Motor neuron (in vitro differentiated cells): ENCODE measurements at places on chromosomes 2 and 18. TPM values are rescaled to one million over a fixed set of nuclear protein-coding genes. Genes with fewer than 3 reads are reported as not detected.

The SUPT7L gene
- total RNA-seq: 35.5 and 36.9 TPM in 2 replicates

The LRP1B gene
- total RNA-seq: 0.41 and 0.54 TPM in 2 replicates

The ST8SIA3 gene
- 0.42 TPM in 1 of 2 replicates, not detected in the other for total RNA-seq

The CABYR gene
- 7.8 and 8.7 TPM in 2 replicates for total RNA-seq

The ITGAV gene
- 12.2 and 13.6 TPM in 2 replicates for total RNA-seq

The PROKR1 gene
- 0.18 and 0.26 TPM in 2 replicates for total RNA-seq

The ACOXL gene
- 0.57 and 0.73 TPM in 2 replicates for total RNA-seq

The ADCY3 gene
- total RNA-seq: 23.9 and 24.8 TPM in 2 replicates

The OLA1 gene
- total RNA-seq: 125 and 138 TPM in 2 replicates

The RPRM gene
- total RNA-seq: 36.6 and 45.5 TPM in 2 replicates

The OXER1 gene
- 0.11 and 0.31 TPM in 2 replicates for total RNA-seq

The POTEI gene
- 0.09 and 0.96 TPM in 2 replicates for total RNA-seq

The SERPINB7 gene
- total RNA-seq: 0.27 TPM in 1 of 2 replicates, not detected in the other

The MDH1B gene
- total RNA-seq: 5.1 TPM in 2 replicates

The DOK1 gene
- 3.0 and 3.5 TPM in 2 replicates for total RNA-seq

The LYPD6 gene
- 2.8 and 3.6 TPM in 2 replicates for total RNA-seq

The UGT1A4 gene
- total RNA-seq: 0.08 TPM in 1 of 2 replicates, not detected in the other

The SLC5A7 gene
- 57.4 and 70.0 TPM in 2 replicates for total RNA-seq

The CRYGD gene
- total RNA-seq: not detected in 2 replicates

The TUBA4B gene
- total RNA-seq: 0.14 TPM in 1 of 2 replicates, not detected in the other

The RAB17 gene
- 0.33 and 0.38 TPM in 2 replicates for total RNA-seq

The NEU2 gene
- 0.77 TPM in 1 of 2 replicates, not detected in the other for total RNA-seq

The AGBL5 gene
- 26.9 and 31.5 TPM in 2 replicates for total RNA-seq

The LOXHD1 gene
- 0.05 and 0.26 TPM in 2 replicates for total RNA-seq

The NLRC4 gene
- 0.27 and 0.33 TPM in 2 replicates for total RNA-seq

The FSHR gene
- total RNA-seq: 0.10 TPM in 1 of 2 replicates, not detected in the other

The SULT1C4 gene
- total RNA-seq: 0.64 and 1.1 TPM in 2 replicates

The SOX11 gene
- total RNA-seq: 8.3 and 22.7 TPM in 2 replicates

The EHD3 gene
- total RNA-seq: 22.7 and 22.8 TPM in 2 replicates

The TMEM150A gene
- total RNA-seq: 4.0 and 5.1 TPM in 2 replicates

The NEUROD1 gene
- 0.96 TPM in 1 of 2 replicates, not detected in the other for total RNA-seq

The CFC1 gene
- total RNA-seq: 82.8 and 99.9 TPM in 2 replicates

The RAB27B gene
- total RNA-seq: 8.0 and 10.7 TPM in 2 replicates

The ICA1L gene
- total RNA-seq: 15.2 and 15.9 TPM in 2 replicates

The OR6B2 gene
- total RNA-seq: 0.56 TPM in 1 of 2 replicates, not detected in the other

The RBM45 gene
- 9.4 and 11.0 TPM in 2 replicates for total RNA-seq

The MC5R gene
- total RNA-seq: not detected in 2 replicates

The PRKAG3 gene
- total RNA-seq: not detected in 2 replicates

The CYP27C1 gene
- total RNA-seq: 2.0 and 2.4 TPM in 2 replicates

The EPHA4 gene
- 15.8 and 16.3 TPM in 2 replicates for total RNA-seq

The SEMA4C gene
- total RNA-seq: 24.6 and 25.0 TPM in 2 replicates

The HNMT gene
- total RNA-seq: 1.3 and 2.1 TPM in 2 replicates

The CROCC2 gene
- 1.9 and 3.4 TPM in 2 replicates for total RNA-seq

The ARHGAP28 gene
- total RNA-seq: 5.4 and 7.2 TPM in 2 replicates

The GEN1 gene
- 7.6 and 8.2 TPM in 2 replicates for total RNA-seq

The IL37 gene
- not detected in 2 replicates for total RNA-seq

The LINC00305 gene
- not detected in 2 replicates for total RNA-seq

The CCDC141 gene
- total RNA-seq: under 0.01 and 0.19 TPM in 2 replicates
